ENCODE measurements at places on chromosomes 13 and 19.

DNA sequence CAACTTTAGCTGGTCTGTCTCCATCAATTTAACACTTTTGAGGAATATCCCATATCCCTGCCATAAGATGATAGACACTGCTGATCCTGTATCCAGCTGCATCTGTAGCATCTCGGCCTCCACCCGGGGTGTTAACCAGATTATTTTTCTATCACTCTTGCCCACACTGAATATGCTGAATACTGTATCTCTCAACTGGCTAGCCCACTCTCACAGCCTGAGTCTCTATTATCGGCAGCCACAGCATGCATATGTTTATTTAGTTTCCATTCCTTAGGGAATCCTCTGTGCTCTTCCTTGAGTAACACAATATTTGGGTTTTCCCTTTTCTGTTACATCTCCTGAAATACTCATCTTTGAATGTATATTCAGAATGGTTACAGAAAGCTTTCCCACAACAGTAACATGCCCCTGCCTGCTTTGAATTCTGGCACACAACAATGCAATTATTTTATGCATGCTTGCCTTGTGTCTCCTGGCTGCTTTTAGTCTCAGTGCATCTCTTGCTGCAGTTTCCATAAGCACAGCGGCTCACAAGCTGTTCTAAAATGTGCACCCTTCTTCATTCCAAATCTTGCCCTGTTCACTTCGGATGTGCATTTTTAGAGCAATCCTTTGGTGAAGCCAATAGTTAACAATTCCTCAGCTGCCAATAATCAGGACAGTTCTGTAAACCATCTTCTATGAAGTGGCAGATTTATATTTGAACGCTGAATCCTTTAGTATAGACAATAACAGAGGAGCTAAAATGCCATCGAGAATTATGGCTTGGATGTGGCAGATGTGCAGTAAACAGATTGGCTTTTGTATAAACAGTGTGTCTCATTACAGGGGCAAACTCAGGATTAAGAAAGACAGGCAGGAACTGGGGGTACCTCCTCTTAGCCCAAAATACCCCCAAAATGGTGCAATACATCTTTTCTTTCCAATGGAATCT lies 261.9 kb upstream of the SOX21 start:
- peak; percentile 22 for DNase-seq

DNA sequence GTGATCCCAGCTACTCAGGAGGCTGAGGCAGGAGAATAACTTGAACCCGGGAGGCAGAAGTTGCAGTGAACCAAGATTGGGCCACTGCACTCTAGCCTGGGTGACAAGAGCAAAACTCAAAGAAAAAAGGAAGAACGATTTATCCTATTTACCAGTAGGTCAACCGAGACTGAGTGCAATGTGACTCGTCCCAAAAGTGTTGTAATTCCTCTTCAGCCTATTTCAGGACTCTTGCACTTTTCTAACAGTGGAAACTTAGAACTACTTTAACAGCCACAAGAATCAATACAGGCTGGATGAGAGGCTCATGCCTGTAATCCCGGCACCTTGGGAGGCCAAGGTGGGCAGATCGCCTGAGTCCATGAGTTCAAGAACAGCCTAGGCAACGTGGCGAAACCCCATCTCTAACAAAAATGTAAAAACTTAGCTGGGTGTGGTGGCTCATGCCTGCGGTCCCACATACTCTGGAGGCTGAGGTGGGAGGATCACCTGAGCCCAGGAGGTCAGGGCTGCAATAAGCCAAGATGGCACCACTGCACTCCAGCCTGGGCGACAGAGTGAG lies 4.3 kb upstream of the NR1H2 start:
- DNase-seq: no peak

DNA sequence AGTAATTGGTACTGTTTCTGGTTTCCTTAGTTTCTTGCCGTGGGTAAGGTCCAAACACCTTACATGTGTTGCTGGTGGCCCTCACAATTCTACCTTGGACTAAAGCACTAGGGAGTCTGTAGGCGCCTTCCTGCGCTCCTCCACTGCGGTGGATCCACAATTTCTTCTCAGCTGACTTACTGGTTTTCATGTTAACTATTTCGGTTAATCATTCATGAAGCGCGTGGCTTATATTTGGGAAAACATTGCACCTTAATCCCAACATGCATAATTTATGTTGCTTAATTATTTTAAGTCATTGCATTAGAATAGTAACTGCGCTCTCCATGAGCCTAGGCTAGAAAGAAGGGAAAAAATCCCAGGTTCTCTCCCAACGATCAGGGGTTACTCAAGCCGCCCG lies 37.7 kb downstream of the ARHGEF7 start:
- DNase-seq: peak; percentile 33

GRCh38 chr13:25654322-25654721 lies 282.5 kb downstream of the ATP8A2 start:
- DNase-seq: peak; percentile 83

DNA sequence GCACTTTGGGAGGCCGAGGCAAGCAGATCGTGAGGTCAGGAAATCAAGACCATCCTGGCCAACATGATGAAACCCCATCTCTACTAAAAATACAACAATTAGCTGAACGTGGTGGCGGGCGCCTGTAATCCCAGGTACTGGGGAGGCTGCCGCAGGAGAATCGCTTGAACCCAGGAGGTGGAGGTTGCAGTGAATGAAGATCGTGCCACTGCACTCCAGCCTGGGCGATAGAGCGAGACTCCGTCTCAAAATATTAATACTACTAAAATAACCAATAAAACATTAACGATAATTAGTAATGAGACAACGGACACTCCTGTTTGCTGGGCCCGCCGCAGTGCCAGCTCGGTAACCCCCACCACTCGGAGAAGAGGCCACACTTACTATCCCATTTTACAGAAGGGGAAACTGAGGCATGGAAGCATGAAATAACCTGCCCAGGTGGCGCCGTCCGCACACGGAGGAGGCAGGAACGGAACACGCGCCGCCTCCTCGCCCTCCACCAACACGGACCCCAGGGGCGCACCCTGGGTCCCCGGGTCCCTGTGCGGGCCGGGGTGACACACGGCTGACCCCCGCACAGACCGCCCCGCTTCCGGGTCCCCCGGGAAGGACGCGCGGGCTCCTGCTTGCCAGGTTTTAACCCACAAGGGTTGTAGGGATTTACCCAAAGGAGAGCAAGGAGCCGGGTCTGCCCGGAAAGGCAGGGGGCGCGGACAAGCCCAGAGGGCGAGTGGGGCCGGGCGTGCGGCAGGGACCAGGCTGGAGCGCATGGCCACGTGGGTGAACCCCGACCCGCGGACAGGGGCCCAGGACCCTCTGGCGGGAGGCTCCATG lies 1.6 kb downstream of the R3HDM4 start:
- DNase-seq: no peak
